ENCODE measurements at places on chromosomes 2 and 18.

DNA sequence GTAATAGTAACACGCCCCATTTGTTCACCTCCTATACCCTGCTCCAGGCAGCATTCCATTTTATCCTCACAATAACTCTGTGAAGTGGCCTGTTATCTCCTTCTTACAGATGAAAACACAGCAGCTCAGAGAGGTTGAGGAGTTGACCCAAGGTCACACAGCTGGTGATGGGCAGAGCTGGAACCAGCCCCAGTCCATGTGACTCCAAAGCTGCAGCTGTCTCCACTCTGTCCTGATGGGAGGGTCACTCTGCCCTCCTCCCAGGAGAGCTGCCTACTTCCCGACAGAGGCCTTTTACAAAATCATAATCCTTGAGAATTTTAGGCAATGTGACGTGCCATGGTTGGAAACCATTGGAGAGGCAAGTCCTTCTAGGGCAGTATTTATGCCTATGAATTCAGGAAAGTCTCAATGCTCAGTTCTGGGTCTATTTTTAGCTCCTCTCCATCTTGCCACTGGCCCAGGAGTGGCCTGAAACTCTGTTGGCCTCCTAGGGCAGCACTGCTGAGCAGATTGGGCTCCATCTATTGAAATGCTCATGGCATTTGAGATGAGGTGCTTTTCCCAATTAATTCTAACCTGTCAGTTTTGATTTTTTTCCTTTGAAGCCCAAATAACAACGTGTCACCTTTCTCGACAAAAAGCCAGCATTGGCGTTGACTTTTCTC, 162.0 kb upstream of the MSH6 start:
- no peak for DNase-seq

- no peak for DNase-seq
Observed at GRCh38 chr2:134362152-134362668, 108.3 kb downstream of the MGAT5 start.

DNA sequence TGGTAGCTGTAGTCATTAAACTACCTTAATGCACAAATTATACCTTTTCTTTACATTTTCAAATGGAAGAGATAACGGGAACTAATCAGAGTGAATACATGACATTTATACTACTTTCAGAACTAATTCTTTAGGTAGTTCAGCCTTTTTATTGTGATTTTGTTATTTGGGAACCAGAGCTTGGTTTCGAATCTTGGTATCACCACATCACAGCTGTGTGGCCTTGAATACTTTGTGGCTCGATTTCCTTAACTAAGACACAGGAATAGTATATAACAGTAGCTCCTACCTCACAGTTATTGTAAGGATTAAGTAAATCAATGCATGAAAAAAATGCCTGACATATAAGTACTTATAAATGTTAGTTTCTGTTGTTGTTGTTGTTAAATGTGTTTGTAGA, 240.0 kb downstream of the WDR7 start:
- DNase-seq: no peak

DNA sequence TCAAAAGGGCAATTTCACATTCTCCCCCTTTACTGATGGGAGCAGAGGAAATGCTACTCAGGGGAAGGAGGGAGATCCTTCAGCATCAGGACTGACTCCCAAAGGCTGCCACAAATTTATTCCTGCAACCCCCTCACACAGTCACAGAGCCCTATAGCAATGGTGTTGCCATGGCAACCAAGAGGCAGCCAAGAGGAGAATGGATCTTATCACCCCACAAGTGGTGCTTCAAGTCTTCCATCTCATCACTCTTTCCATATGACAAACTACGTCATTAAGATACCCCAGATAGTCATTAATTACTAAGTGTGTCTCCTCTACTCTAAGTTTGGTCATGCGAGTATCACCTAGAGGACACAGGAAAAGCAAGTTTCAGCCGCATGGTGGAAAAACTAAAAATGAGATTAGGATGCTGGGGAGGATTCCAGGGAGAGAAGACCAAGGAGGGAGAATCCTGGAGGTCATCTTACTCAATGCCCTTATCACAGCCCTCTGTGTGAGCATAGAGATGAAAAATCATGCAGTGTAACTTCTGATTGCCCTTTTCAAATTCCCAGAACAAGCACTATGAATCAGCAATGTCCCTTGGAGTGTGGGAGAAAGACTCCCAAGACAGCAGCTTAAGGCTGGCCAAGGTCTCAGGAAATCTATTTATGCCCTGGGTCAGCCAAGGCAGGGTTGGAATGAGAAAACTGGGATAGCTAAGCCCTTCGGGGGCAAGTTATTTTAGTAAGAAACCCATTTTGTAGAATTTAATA, 885.7 kb upstream of the KLHL29 start:
- DNase-seq: peak; percentile 25

DNA sequence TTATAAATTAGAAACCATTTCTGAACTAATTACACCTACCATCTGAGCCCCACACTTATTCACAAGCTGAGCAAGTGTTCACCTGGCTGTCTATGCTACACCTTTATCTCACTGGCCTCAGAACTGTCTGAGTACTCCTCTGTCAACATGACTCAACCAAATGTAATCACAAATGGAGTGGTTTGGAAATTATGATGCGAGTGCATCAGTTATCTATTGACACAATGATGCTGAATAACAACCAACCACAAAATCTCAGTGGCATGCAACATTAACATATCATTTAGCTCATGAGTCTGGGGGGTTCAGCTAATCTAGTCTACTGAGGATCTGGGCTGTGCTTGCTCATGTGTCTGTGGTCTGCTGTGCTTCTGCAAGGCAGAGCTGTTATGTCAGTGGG, 184.2 kb upstream of the NXPH2 start:
- DNase-seq: no peak

DNA sequence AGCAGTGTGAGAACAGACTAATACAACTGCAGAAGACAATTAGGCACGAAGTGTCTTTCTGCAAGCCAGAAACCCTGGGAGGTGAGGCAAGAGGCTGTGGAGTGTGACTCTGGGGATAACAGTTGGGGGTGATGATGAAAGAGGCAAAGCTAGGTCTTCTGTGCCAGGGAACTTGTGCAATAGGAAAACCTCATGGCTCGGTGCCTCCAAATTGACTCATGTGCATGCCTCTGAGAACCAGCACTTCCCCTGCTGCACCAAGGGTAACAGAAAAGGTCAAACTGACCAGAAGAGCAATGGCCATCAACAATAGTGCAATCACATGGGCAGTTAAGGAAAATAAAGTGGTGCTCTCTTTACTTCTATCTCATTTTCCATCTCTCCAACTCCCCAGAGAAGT, 136.4 kb downstream of the SCG2 start:
- no peak for DNase-seq
